ENCODE measurements at places on chromosomes 4 and X.

- DNase-seq, result no peak
These were observed 28.2 kb downstream of the F11 start for GRCh38 chr4:186294160-186294559.

- no peak for DNase-seq
These were observed 234.5 kb downstream of the RBMX2 start for GRCh38 chrX:130636277-130636676.

GRCh38 chr4:32268863-32269262 lies 1548.7 kb downstream of the PCDH7 start:
- DNase-seq, result no peak

DNA sequence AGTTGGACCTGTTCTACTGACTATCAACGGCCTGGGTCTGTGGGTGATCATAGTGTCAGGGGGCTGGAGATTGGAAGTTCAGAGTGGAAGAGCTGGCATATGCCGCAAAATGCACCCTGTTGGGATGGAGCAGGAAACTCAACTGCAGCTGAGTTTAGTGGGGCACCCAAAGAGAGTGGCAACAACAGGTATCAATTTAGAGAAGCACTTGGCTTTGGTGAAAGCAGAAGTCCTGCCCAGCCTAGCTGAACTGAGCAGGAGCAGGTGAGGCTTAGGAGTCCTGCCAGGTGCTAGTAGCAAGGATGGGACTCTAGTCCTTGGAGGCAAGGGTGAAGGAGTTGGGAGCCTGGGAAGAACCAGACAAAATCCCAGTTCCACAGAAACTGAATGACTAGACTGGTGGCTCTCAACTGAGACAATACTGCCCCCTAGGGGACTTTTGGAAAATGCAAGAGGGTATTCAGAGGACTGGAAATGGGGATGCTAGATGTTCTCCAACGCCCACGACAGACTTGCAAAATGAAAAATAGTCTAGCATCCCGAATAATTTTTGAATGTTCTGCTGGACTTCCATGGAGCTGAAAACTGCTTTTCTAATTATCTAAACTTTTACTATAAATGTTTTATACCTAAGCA lies 49.4 kb downstream of the RTL9 start:
- peak; percentile 52 for DNase-seq

- no peak for DNase-seq
These were observed 461.2 kb upstream of the PCDH7 start for GRCh38 chr4:30258949-30259348.

GRCh38 chr4:141081921-141082395 lies 51.3 kb downstream of the RNF150 start:
- DNase-seq, result no peak

- no peak for DNase-seq
These were observed 181.1 kb downstream of the MID1IP1 start for GRCh38 chrX:38982370-38982769.

- DNase-seq, result no peak
These were observed 121.3 kb downstream of the GPR143 start for GRCh38 chrX:9644335-9644734.

- DNase-seq, result peak; percentile 67
These were observed at the start of gene TMEM47 for GRCh38 chrX:34656842-34657725. Gene TMEM47, minus strand, starts transcription at chrX:34657285. Its CDS starts 256 bp downstream, at chrX:34657029.

DNA sequence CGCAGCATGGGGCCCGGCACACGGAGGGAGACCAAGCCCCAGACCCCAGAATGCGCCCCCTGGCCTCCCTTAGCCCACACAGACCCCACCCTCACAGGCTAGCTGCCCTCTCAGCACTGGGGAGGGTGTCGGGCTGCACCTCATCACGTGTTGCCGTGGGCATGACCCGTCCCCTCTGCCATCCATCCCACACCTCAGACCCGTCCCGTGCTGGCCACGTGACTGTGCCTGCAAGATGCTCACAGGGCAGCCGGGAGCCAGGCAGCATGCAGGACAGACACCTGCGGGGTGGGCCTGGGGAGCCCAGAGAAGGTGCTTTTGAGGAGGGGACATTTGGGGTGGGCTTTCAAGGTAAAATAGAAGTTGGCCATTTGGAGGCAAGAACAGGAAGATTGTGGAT lies 4.8 kb downstream of the MSANTD1 start:
- DNase-seq, result no peak

- DNase-seq, result no peak
These were observed 2.6 kb upstream of the TRPC5 start for GRCh38 chrX:112085149-112085548.

- DNase-seq, result no peak
These were observed 7.8 kb downstream of the YTHDC1 start for GRCh38 chr4:68342134-68342533.

GRCh38 chrX:30593440-30594200 lies 16.1 kb upstream of the TASL start:
- DNase-seq, result no peak

DNA sequence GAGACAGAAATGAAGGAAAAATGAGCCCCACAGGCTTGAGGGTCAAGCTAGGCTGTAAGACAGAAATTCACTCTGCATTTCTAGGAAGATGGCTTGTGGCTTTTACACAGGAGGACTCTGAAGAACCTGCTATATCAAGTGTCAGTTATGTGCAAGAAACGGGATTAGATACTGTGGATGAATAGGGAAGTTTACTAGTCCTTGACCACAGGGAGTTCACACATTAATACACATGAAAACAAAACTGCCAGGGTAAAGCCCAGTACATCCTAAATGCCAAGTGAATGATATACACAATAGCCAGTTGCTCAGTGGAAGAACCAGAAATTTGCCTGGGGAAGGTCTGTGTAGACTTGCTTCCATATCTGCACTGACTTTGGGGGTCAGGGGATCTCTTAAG lies 53.5 kb downstream of the TMEM131L start:
- DNase-seq, result no peak

- DNase-seq, result peak; percentile 34
These were observed 39.3 kb downstream of the HMX1 start for GRCh38 chr4:8832113-8832915.

DNA sequence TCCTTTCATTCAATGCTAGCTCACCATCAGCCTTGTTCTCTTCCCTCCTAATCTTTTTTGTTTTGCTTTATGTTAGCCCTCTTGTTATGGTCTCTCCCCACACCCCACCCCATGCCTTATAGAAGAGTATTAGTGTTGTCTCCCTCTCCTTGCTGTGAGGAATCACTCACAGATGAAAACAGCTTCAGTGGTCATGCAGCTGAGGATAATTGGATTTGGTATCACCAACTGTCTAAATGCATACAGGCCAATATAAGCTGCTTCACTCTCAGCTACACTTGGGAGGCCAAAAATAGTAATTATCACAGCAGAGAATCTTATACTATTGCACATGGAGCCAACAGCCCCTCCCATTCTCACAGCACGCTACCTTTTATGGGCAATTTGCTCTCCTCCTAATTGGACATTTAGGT lies 494.6 kb upstream of the FAM241A start:
- DNase-seq, result no peak
